ENCODE measurements at places on chromosomes 7 and 10.

DNA sequence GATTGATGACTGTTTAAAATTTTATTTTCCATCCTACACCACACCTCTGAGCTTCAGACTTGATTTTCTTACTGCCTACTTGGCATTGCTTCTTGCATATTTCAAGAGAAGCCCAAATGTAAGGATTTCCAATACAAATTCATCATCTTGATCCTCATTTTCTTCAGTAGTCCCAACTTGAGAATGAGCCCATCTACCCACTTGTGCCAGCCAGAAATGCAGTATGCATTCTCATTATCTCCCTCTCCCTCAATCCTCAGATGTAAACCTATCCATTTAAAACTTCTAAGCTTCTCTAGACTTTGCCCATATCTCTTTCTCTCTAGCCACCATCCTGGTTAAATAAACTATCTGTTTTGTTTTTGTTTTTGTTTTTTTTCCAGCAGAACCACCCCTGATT, 22.4 kb upstream of the EGFR start:
- DNase-seq = no peak

GRCh38 chr10:22656036-22656435, 58.3 kb downstream of the PIP4K2A start:
- DNase-seq = no peak

GRCh38 chr7:8536431-8536830, 103.0 kb downstream of the NXPH1 start:
- no peak for DNase-seq

DNA sequence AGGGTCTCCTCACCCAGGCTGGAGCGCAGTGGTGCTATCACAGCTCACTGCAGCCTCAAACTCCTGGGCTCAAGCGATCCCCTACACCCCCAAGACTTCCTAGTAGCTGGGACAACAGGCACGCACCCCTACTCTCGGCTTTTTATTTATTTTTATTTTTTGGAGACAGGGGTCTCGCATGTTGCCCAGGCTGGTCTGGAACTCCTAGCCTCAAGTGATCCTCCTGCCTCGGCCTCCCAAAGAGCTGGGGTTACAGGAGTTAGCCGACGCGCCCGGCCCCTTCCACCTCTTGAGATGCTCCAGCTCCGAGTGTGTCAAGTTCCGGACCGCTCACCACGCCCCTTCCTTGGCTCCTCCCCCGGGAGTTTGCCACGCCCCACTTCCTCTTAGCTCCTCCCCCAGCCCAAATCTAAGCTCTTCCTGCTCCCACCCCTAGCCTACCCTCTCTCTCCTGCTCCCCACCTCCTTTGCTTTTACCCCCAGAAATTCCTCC, 6.3 kb downstream of the NAT16 start:
- DNase-seq = peak; percentile 78

GRCh38 chr7:95899919-95900513, 127.7 kb downstream of the DYNC1I1 start:
- peak; percentile 62 for DNase-seq

DNA sequence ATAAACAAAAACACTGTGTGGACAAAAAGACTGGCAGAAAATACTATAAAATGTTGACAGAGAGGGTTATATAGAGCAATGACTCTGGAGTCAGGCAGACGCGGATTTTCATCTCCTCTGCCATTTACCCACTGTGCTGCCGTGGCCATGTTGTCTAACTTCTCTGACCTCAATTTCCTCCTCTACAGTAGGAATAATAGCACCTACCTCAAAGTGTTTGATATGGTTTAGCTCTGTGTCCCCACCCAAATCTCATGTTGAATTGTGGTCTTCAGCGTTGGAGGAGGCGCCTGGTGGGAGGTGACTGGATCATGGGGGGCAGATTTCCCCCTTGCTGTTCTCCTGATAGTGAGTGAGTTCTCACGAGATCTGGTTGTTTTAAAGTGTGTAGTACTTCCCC, 78.2 kb upstream of the CALN1 start:
- peak; percentile 11 for DNase-seq

- no peak for DNase-seq
These were observed 35.1 kb downstream of the CH25H start for GRCh38 chr10:89171996-89172395.

DNA sequence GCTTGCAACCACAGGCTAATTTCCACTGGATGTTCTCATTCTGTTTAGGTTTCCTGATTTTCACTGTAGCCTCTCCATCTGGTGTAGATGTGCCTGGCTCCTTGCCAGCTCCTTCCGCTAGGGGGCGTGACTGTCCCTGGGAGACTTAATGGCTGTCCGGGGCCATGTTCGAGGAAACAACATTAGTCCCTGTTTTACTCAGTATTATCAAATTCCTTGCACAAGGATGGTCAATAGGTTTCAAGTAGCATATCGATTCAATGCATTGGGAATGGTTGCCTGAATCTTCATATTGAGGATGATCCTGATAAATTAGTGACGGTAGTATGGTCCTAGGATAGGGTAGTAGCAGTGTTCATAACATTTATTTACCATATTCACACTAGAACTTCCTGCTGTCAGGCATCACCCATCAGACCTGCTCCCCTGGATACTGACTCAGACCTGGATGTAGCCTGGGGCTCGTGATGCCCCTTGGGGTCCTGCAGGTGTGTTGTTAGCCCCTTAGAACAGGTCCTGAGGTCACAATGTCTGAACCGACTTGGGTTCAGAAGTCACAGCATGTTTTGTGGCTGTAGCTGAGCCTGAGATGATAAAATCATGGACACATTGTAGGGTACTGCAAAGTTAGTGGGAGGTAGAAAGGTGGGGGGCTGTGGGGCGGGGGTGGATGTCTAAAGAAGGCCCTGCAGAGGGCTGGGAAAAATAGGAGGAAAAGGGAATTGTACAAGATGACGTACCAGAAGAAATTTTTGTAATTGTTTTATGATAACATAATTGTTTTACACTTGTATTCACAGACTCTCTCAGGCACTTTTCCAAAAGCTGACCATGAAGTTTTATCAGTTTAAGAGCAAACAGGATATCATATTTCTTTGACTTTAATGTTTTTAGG, 8.9 kb upstream of the EXOC6 start:
- peak; percentile 71 for DNase-seq

DNA sequence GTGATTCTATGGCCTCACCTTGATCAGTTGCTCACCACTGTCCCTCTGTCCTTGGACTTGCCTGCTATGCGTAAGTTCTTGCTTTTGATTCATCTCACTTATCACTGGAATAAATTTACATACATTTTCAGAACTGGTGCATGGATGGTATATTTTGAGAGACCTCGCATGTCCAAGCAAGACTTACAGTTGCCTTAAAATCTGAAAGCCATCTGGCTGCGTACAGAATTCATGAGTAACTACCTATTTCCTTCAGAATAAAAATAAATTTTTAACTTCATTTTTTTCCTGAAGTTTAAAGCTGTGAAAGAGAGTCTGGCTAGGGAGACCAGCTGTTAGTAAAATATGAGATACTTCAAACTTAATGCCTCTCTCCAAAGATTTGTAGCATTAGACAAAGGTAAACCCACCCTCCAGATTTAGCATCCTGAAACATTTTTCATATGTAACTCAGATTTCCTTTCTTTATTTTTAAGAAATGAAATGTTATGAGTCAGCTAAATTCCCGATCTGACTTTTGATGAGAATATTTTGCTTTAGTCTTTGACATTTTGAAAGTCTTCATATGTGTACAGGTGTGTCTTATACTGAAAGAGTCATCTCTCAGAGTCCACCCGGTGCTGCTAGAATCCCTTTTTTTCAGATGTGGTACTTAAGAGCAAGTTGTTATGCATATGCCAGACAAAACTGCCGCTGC, 136.4 kb upstream of the CELF2 start:
- no peak for DNase-seq

DNA sequence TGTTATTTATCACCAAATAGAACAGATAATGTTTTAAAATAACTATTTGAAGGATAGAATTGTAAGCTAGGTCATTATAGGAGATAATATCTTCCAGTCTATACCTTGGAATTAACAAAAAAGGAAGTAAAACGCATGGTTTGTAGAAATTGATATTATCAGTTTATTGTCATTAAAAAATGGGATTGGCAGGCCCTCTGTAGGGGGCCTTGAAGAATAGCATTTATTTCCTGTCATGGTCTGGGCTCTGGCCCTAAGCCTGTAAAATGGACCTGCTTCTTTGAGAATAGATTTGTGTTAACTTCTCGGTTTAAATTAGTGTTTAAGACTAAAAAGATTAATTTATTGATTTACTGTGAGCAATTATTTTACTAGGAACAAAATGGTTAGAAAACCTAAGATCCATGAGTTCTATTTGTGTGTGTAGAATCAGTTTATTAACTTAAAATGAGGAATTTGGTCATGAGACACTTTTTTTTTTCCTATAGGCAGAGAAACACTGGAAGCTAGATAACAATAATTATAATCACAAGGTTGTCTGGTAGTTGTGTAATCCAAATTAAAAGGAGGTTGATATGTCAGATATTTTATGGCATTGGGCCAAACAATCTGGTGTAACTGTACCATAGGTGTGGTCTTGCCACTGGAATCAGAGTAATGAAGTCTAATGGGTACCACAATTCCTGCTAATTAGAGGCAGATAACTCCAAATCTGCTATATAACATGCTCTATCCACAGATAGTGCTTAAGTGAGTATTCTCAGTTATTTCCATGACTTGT, 197.4 kb upstream of the FOXP2 start:
- no peak for DNase-seq

GRCh38 chr7:30276203-30276900, 8.0 kb upstream of the ZNRF2 start:
- DNase-seq = peak; percentile 73

DNA sequence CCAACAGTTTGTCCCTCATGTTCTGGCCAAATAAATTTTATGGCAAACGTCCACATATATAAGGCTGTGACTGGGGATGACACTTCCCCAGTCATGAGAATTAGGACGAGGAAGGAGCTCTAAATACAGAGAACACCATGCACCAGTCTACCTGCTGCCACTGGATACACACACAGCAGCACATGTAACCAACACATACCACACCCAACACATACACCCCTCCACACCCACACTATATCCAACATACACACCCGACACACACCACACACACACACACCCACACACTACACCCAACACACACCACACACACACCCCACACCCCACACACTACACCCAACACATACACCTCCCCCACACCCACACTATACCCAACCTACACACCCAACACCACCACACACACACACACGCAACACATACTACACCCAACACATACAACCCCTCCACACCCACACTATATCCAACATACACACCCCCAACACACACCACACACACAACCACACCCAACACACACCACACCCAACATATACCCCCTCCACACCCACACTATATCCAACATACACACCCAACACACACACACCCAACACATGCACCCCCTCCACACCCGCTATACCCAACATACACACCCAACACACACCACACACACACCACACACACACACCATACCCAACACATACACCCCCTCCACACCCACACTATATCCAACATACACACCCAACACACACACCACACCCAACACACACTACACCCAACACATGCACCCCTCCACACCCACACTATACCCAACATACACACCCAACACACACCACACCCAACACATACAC, 74.1 kb downstream of the HIPK2 start:
- no peak for DNase-seq

DNA sequence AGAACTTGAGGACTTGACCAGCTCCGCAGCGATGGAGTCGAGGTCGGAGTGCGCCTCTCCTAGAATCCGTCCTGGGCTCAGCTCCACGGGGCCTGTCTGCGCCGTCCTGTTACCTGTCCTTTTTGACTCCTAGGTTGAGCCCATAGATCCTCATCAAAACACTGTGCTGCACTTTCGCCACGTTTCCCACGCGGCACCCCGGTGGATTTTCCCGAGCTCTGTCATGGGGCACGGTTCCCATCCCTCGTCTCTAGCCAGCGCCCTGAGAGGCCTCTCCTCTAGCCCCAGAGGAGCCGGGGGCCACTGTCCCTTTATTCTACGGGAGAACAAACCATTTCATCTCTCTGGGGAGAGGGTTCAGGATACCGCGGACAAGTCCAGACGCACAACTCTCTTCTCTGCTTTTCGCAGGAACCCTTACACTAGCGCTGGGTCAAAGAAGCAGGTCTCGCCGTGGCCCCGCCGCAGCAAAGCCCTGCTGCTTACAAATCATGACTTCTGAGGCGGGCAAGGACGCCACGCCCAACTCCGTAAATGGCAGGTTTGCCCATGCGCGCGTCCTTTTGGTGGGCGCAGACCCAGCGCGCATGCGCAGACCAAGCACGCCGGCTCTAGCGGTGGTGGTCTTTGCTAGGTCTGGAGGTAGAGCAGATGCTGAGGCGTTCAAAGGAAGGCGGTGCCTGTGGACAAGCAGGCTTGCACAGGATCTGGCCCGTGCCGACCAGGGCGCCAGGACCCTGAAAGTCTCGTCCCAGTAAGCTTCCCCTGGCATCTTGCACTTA, 10.3 kb upstream of the ANKRD7 start:
- DNase-seq = no peak

GRCh38 chr7:84722086-84722485, 464.8 kb downstream of the SEMA3D start:
- DNase-seq = no peak

DNA sequence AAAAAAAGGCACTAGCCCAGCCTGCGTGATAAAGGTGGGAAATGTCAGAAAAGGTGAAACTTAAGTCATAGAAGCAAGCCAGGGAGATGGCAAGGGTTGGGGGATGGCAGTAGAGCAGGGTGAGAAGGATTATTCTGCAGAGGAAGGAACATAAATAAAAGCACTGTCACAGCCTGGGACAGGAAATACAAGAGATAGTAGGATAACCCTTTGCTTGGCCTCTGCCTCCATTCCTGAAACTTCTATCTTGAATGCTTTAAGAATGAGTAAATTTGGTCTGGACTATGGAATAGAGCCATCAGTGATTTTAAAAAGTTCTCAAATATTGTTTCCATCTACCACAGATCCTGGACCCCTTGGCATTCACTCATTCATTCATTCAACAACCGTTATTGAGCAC, 50.0 kb downstream of the ABCC2 start:
- DNase-seq = no peak

All from islet precursor cell (in vitro differentiated cells).